Activated B cell treated with CpG ODN at 0.5 μM for 24 hours (primary cell): ENCODE measurements at places on chromosomes 13 and 19. TPM values are rescaled to one million over a fixed set of nuclear protein-coding genes. Genes with fewer than 3 reads are reported as not detected.

GRCh38 chr19:1265615-1266128 lies 3.5 kb upstream of the CIRBP start:
- peak; percentile 64 for DNase-seq
- H3K27ac ChIP-seq, result peak overlapping the region; percentile 94
- H3K4me3 ChIP-seq, result peak overlapping the region; percentile 78
- peaks cover 12% of the 10 kb centered on the region for H3K36me3 ChIP-seq
- peaks cover 76% of the 10 kb centered on the region for H3K4me1 ChIP-seq

KLK2 gene
- total RNA-seq, result 0.69 and 1.8 TPM in 2 replicates

DNA sequence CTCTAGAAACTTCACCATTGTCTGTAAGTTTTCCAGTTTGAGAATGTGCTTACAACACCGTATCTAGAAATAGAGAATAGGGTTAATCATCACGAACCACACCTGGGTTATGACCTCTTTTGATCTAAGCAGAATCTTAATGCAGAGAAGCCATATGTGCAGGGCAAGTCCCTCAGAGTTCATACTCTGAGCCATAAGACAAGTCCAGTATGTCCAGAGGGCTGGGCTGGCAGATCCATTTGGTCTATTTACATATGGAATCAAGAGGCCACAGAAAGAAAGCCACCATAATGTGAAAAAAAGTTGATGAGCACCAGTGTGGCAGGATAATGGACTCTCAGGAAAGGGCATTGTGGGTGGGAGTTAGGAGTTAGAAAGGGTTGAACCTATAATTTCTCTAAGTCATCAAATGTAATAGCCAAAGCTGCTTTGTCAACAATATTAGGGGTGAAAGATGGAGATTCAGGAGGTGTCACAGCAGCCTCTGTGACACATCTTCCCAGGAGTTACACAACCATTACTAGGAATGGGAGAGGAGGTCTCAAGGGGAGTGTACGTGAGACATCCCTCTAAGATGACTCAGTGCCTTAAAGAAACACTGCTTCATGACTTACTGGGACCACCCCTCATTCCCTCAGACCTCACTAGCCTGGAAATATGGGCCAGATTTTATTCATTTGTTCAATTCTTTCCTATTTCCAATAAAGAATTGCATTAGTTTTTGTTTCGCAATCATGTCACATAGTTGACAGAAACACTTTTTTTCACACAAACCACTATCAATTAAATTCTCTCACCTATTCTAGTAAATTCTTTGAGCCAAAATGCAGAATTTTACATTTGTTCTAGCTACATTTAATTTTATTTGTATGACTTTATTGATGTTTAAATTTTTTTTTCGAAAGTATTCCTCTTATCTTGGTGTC lies 30.4 kb upstream of the OLFM4 start:
- no peaks in the 10 kb centered on the region for H3K4me1 ChIP-seq
- peaks cover 2% of the 10 kb centered on the region for H3K27me3 ChIP-seq
- H3K36me3 ChIP-seq, result no peaks in the 10 kb centered on the region
- DNase-seq, result no peak
- H3K4me3 ChIP-seq, result no peak overlapping the region

GRCh38 chr13:111392486-111392885 lies 72.0 kb downstream of the TEX29 start:
- H3K27me3 ChIP-seq, result peaks cover 5% of the 10 kb centered on the region
- no peak overlapping the region for H3K27ac ChIP-seq
- no peak for DNase-seq
- no peak overlapping the region for H3K4me3 ChIP-seq
- no peaks in the 10 kb centered on the region for H3K4me1 ChIP-seq

DNA sequence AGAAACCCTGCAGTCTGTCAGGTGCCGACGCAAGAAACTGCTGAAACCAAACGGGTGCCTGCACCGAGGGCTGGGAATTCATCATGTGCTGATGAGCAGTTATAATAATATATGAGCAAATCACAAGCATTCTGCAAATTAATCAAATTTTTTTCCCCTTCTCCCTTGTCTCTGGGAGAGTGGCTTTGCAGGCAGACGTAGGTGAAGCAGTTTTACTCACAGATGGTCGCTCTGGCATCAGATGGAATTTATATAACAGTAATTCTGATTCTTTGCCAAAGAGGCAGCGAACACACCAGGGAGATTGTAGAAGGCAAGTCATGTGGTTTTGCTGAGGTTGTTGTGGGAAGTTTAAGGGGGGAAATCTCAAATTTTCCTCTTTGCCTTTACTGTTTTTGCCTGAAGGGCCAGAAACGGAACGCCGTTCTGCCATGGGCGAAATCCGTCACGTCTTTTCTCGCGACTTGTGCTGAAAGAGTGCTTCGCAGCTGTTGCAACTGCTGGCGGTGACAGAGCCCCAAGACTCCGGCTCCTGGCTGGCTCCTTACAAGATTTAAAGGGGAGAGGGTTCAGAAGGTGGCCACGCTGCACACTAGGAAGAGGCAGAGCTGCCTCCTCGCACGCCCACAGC lies 320.1 kb downstream of the ZNF536 start:
- H3K4me1 ChIP-seq, result no peaks in the 10 kb centered on the region
- H3K4me3 ChIP-seq, result no peak overlapping the region
- no peak overlapping the region for H3K27ac ChIP-seq
- no peak for DNase-seq
- no peaks in the 10 kb centered on the region for H3K36me3 ChIP-seq

OR7A5 gene
- total RNA-seq, result not detected in 2 replicates

DNA sequence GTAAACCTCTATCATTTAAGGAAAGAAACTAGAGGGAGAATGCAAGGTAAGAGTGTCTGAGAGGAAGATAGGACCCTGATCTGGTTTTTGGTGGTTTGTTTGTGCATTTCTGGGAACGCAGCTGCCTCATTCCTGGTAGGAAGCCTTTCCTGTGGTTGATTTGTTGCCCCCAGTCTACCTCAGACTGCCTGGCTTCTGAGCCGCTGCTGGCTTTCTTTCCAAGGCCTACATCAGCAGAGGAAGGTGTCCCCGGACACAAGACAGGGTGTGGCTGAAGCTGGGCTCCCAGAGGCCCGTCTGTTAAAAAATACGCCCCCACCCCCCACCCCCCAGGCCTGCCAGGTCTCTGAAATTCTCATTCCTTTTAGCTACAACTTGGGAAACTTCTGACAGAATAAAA lies 42.6 kb downstream of the C13orf42 start:
- H3K27me3 ChIP-seq, result peaks cover 32% of the 10 kb centered on the region
- no peak overlapping the region for H3K27ac ChIP-seq
- H3K36me3 ChIP-seq, result no peaks in the 10 kb centered on the region
- H3K4me3 ChIP-seq, result no peak overlapping the region
- peaks cover 7% of the 10 kb centered on the region for H3K4me1 ChIP-seq

DNA sequence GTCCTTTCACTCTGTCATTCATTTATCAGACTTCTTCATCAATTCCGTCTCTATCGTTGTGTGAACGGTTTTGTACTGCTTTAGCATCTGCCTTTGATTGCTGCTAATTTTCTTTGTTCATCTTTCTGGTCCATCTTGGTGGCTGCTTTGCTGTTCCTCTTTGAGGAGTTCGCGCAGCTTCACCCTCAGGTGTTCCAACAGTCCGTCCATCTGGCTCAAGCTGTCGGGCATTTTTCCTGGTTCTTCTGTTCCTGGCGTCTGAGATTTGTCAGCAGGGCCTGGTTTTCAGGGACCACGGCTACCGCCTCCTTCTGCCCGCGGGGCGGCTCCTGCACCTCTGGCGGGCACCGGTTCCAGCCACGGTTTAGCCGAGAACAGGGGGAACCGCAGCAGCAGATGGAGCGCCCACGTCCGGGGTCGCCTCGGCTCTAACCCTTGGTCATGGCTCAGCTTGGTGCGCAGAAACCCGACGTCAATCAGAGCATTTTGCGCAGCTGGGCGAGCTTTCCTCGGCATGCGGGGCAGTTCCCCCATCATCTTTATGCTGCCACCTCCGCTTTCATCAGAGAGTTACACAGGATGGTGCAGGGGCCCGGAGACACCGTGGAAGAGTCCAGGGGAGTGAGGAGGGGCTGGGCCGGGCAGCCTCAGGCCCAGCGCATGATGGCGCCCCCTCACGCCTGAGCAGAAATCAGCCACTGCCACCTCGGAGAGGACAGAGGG lies 89.5 kb downstream of the ZNF100 start:
- H3K36me3 ChIP-seq, result no peaks in the 10 kb centered on the region
- H3K27ac ChIP-seq, result no peak overlapping the region
- no peaks in the 10 kb centered on the region for H3K4me1 ChIP-seq
- DNase-seq, result no peak
- H3K27me3 ChIP-seq, result no peaks in the 10 kb centered on the region
- no peak overlapping the region for H3K4me3 ChIP-seq

SLC10A2 gene
- total RNA-seq, result not detected in 2 replicates

ERCC1 gene
- total RNA-seq, result 69.2 and 71.6 TPM in 2 replicates

GRCh38 chr13:110957181-110957884 lies 42.5 kb upstream of the ANKRD10 start:
- H3K27ac ChIP-seq, result no peak overlapping the region
- DNase-seq, result no peak
- no peaks in the 10 kb centered on the region for H3K4me1 ChIP-seq
- H3K36me3 ChIP-seq, result no peaks in the 10 kb centered on the region

DNA sequence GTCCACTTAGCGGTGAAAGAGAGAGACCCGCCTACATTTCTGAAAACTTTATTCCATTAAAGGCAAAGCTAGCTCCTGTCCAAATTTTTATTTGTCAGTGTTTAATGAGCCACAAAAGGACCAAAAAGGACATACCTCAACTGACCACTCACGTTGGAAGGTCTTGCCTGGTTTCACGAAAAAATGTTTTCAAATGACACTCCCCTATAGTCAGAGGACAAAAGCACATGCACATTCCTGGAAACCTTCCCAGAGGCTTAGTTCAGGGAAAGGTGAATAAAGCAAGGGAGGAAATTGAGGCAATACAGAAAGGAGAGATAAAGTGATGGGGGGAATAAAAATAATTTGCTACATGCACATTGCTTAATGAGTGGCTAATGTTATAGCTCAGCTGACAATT lies 55.6 kb downstream of the DOCK9 start:
- H3K27me3 ChIP-seq, result no peaks in the 10 kb centered on the region
- peaks cover 16% of the 10 kb centered on the region for H3K4me1 ChIP-seq
- peaks cover 18% of the 10 kb centered on the region for H3K36me3 ChIP-seq
- H3K4me3 ChIP-seq, result no peak overlapping the region

GRCh38 chr19:1087813-1088415 lies 7.3 kb downstream of the POLR2E start:
- no peaks in the 10 kb centered on the region for H3K27me3 ChIP-seq
- peak; percentile 45 for DNase-seq
- H3K4me3 ChIP-seq, result peak overlapping the region; percentile 66
- peaks cover 55% of the 10 kb centered on the region for H3K36me3 ChIP-seq
- H3K27ac ChIP-seq, result peak overlapping the region; percentile 92

ATP8A2 gene
- not detected in 2 replicates for total RNA-seq

DNA sequence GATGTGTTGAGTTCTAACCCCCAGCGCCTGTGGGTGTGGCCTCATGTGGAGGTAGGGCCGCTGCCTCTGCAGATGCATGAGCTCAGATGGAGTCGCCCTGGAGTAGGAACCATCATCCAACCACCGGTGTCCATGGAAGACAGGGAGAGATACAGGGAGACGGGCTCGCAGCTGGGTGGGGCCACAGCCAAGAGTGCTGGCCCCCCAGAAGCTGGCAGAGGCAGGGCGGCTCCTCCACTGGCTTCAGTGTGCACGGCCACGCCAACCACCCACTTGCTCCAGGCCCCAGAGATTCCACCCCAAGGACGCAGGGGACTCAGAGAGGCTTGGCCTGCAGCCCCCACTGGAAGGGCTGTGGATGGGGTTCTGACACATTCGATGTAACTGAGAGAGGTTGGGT lies 5.4 kb upstream of the MCF2L start:
- no peak overlapping the region for H3K27ac ChIP-seq
- no peak for DNase-seq
- H3K4me3 ChIP-seq, result no peak overlapping the region
- no peaks in the 10 kb centered on the region for H3K36me3 ChIP-seq

DNA sequence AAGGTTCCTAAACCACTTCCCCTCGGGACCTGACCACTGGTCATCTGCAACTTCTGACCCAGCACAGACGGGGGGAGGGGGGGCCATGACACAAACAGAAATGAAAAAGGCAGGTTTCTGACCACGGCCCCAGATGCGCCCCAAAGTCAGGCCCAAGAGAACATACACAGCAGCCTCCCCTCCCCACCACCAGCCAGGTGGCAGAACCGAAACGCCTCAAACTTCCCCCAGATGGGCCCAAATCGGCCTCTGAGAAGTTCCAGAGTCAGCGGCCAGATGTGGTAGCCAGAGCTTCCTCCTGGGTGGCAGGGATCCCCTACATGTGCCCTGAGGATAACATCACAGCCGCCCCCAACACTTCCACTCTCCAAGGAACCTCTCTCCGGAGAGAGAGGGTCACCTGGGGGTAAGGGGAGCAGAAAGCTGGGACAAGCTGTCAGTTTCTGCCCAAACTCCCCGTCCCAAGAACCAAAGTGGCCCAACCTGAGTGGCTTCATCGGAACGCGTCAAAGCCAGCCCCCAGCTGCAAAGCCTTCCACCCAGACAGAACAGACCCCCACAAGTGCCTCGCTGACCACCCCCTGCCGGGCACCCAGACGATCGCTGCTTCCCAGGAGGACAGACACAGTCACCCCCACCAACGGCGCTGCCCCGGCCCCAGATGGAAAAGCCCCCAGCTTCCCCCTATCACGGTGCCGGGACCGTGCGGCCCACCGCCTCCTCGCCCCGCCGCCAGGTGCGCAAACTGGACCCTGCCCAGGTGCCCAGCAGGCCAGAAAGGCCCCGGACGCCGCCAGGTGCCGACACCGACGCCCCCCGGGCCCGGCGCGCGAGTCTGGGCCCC lies 800 bp downstream of the ELL start:
- H3K4me3 ChIP-seq, result peak overlapping the region; percentile 98
- H3K27ac ChIP-seq, result peak overlapping the region; percentile 90
- H3K36me3 ChIP-seq, result peaks cover 11% of the 10 kb centered on the region
- peaks cover 24% of the 10 kb centered on the region for H3K4me1 ChIP-seq
- DNase-seq, result peak; percentile 54

FGF22 gene
- 0.64 and 0.73 TPM in 2 replicates for total RNA-seq

GRCh38 chr13:36915106-36915505 lies 4.9 kb downstream of the SMAD9 start:
- H3K36me3 ChIP-seq, result no peaks in the 10 kb centered on the region
- H3K4me1 ChIP-seq, result peaks cover 10% of the 10 kb centered on the region
- H3K27me3 ChIP-seq, result peaks cover 36% of the 10 kb centered on the region
- DNase-seq, result no peak
